ENCODE measurements at places on chromosomes 6 and 20.
A peak's percentile ranks its signal among the peaks of the same experiment; 100 is the strongest.

DNA sequence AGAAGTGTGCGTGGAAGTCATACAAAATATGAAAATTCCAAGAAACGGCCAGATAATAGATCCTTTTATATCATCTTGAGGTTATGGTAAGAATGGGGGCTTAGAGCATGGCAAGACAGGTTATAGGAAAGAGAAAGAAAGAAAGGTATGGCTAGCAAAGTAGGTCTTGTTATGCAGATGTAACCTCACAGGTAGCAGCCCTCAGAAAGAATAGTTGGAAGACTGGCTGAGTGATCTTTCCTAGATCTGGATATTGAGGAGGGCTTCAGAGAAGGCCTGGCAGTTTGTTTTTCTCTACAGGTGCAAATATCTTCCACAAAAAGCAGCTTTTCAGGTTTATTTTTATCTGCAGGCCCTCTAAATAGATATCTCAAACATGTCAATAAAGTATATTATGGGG, 679.5 kb downstream of the KHDRBS2 start:
- DNase-seq: no peak

GRCh38 chr6:132084811-132085509, 133.8 kb upstream of the CCN2 start:
- no peak for DNase-seq

- no peak for DNase-seq
Observed at GRCh38 chr20:17229256-17229655, 2.4 kb downstream of the PCSK2 start.

DNA sequence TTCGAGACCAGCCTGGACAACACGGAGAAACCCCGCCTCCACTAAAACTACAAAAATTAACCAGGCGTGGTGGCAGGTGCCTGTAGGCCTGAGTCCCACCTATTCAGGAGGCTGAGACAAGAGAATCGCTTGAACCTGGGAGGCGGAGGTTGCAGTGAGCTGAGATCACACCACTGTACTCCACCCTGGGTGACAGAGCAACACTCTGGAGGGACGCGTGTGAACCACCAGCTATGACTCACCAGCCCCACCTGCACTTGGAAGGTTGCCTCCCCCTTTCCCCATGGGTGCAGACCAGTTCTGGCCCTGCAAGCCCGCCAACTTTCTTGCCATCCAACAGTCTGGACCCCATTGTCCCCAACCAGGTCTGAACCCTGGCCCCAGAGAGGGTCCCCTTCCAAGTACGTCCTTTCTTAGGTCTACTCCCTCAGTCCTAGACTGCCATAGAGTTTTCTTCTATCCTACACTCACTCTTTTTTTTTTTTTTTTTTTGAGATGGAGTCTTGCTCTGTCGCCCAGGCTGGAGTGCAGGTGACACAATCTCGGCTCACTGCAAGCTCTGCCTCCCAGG, 29.2 kb downstream of the ATP9A start:
- no peak for DNase-seq

DNA sequence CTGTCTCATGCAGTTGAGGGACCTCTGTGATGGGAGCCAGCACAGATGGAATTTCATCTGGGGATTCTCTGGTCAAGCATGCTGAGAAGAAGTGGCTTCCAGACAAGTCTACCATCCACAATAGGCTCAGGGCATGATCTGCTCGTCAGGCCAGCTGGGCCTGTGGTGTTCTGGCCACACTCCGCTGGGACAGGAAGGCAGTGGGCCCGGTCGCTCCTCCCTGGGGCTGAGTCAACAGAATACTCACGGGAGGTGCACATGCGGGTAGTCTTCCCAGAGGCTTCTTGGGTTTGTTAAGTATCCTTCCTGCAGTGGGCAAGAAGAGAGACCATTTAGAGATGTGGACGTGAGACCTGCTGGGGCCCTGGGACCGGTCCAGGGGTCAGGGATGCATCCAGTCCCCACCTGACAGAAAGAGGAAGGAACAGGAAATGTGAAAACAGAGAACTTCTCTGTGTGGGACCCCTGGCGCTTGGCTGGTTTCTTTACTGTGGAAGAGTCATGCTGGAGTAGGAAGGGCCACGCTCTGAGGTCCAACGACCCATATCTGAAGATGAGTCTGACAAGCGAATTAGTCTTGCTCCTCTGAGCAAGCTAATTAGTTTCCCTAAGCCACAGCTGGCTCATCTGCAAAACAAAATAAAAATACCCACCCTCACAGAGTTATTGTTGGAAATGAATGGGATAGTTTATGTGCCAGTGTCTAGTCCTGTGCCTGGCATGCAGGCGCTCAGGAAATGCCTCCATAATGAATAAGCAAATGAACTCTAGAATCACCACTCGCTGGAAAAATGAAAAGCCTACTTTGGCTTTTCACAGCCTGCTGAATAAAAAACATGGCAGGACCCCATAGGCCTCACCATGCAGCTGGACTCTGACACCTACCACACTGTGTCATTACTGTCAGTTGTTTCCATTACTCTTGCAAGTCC, 67.3 kb downstream of the TRAM2 start:
- no peak for DNase-seq

DNA sequence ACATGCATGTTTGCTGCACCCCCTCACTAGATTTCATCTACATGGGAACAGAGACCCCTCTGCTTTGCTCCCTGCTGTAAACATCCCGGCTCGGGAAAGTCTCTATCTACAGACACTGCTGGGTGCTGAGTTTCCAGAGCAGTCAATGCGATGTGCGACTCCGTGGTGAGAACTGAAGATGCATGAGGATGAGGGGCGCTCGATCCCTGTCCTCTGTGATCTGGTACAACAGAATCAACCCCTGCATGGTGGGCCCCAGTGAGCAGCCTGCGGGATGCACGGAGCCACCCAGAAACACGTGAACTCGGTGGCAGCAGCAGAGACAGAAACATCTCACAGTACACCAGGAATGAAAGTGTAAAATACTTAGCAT, 83.1 kb downstream of the THBS2 start:
- DNase-seq: no peak

DNA sequence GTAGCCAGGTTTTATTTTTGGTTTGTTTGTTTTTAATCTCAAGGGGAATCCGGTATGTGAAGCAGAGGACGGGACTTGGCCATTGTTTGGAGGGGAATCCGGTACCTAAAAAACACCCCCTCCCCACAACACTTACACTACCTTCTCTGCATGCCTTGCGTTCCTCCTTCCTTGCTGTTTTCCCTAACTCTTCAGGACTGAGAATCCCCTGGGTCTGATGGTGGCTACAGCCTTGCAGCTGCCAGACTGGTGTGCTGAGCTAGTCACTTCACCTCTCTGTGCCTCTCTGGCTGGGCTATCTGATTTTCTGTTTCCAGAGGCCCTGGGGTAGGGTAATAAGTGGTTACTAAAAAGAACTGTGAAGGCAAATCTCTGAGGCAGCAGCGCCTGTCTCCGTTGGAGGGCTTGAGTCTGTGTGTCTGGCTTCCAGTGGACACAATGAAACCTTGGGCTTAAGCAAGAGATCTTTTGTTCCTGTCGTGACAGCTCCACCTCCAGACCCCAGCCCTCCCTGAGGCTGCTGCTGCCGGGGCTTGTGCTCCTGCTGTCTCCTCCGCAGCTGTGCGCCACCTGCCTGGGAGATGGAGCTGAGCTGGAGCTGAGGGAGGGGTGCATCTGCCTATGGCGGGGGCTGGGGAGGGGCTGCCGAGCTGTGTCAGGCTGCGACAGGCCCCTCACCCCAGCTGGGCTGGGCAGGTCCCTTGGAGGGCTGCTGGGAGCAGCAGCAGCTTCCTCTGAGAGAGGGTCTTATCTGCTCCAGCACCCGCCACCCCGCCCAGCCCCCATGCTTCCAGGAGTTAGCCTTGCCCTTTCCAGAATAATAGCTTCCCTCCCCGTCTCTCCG, 65.8 kb upstream of the CCDC167 start:
- DNase-seq: no peak

DNA sequence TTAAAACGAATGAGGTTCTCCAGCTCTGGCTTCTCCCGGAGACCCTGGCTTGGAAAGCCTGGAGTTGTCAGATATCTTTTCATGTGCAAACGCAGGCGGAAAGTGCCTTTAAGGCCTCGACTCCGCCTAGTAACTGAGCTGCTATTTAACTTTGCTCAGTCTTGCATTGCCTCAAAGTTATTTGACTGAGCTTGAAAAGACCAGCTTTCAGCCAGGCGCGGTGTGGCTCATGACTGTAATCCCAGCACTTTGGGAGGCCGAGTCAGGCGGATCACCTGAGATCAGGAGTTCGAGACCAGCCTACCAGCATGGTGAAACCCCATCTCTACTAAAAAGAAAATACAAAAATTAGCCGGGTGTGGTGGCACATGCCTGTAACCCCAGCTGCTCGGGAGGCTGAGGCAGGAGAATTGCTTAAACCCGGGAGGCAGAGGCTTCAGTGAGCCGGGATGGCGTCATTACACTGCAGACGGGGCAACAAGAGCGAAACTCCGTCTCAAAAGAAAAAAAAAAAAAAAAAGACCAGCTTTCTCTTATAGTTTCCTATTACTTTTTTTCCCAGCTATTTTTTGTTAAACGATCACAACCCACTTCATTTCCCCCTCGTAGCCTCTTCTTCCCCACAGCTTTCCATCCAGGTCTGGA, 1.9 kb downstream of the GCNT2 start:
- DNase-seq: no peak

DNA sequence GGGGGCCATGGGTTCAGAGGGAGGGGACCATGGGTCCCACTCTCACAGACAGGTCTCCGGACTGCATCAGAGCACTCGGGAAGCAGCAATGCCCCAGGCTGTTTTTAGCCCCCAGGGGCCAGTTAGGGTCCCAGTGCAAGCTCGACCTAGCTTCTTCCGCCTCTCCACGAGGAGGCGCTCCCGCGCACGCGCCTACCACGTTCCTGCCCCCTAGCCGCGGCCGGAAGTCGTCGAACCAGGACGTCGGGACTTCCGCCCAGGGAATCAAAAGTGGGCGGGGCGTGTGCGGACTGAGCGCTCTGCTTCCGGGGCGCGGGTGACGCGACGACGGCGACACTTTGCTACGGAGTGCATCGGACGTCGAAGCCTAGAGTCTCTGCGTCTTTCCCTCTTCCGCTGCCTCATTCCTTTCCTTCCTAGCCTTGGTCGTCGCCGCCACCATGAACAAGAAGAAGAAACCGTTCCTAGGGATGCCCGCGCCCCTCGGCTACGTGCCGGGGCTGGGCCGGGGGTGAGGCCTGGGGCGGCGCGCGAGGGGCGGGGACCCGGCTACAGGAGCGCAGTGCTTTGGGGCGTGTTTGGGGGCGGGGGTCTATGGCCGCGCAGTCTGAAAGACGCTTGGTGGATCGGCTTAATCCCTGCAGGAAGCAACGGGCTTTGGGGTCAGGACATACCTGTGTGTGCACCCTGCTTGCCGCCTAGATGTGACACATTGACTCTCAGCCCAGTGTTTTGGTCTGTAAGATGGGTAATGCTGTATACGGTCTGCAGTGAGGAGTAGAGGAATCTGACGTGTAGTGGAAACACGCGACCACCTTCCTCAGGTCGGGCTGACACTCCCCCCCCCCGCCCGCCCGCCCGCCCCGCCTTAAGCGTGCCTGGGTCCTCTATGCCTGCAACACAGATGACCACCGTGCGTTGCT, at the start of gene PRPF6:
Gene PRPF6 (plus strand): TSS at position 327 of the 923 bp plus-strand sequence. CDS start 114 bp downstream, at position 441.
- peak; percentile 93 for DNase-seq

Data from stimulated activated CD4-positive, alpha-beta T cell treated with anti-CD3 and anti-CD28 coated beads, TNF-alpha, amount 100 ng/mL, for 24 hours (primary cell).